ENCODE measurements at places on chromosomes 6 and 20. TPM values are rescaled to one million over a fixed set of nuclear protein-coding genes. Genes with fewer than 3 reads are reported as not detected.

Gene IL17F
- not detected for total RNA-seq

DNA sequence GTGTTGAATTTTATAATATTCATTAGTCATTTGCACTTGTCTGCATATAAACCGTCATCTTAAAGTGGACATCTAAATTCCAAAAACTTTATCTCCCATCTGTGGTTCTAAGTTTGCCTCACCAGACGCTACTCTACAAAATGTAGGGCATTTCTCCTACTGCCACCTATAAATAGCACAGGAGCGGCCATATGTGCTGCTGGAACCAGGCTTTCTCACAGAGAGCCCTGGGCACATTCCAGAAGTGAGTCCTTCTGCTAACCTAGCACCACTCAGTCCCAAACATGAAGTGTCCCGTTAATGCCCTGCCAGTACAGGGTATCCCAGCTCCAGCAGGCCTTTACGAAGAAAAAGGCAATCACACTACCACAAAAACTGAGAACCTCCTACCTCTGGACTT, 153.7 kb downstream of the TMEM242 start:
- DNase-seq, result no peak

- no peak for DNase-seq
These were observed 158.0 kb downstream of the PHF3 start for GRCh38 chr6:63793465-63794137.

Gene PRR18
- total RNA-seq, result 0.09 TPM

GRCh38 chr20:61881416-61881815, 184.3 kb downstream of the TAF4 start:
- DNase-seq, result no peak
